ENCODE measurements at places on chromosomes 7 and 10. TPM values are rescaled to one million over a fixed set of nuclear protein-coding genes. Genes with fewer than 3 reads are reported as not detected.

TMEM236 gene
- total RNA-seq = 0.24 TPM

DNA sequence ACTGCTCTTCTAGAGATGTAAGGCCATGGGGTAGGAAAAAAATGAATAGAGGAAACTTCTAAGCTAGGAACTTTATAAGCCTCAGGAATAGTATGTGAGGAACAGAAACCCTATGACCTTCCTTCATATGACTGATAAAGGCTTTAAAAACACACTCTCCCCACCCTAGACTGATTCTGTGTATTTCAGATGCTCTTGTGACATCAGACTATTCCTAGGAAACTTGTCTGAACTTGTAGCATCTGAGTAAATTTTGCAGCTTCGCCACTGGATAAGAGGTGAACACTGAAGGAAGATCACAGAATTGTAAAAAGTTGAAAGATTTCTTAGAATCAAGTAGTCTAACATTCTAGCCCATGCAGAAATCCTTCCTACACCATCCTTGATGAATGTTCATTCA, 31.0 kb upstream of the CBLL1 start:
- H3K27ac ChIP-seq = no peak overlapping the region
- no peaks in the 10 kb centered on the region for H3K4me1 ChIP-seq
- no peaks in the 10 kb centered on the region for H3K27me3 ChIP-seq
- H3K36me3 ChIP-seq = no peaks in the 10 kb centered on the region
- no peak overlapping the region for H3K4me3 ChIP-seq
- DNase-seq = no peak

DNA sequence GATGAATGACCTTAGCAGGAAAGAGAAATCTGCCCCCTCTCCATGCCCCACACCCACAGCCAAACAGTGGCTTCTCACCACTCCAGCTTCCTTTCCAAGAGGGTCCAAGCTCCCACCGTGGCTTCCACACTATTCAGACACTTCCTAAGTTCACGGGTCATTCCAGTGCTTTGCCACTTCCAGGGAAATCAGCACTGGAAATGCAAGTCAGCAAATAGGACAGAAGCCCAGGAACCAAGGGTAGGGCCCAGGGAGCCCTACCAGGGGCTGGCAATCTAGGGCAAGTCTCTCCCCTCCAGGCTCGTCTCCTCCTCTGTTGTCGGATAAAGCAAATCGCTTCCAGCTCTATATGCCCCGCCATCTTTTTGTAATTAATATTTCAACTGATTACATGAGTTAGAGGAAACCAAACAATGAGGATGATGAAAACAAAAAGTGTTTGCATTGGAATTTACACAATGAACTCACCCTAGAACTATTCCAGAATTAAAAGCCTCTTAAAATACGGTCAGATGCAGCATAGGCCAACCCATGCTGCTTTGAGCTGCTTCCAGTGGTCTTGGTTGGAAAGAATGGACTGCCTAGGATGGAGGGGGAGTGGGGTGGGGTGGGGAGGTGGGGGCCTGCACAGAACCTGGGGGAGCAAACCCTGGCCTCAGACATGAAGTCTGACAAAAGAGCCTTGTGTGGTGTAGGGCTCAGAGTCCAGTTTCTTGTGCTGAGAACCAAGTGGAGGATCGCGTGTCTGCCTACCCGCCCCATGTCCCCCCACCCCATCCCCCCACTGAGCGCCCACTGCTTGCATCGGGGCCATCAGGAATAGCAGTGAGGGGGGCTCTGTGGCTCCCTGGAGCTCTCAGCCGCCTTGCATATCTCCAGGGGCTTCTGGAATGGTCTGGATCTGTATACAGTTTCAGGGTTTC, 74.6 kb upstream of the CPXM2 start:
- no peak for DNase-seq
- H3K4me1 ChIP-seq = no peaks in the 10 kb centered on the region
- no peak overlapping the region for H3K4me3 ChIP-seq

WIPF3 gene
- 0.14 TPM for total RNA-seq

STEAP2 gene
- 3.4 TPM for total RNA-seq

LIPK gene
- 0.33 TPM for total RNA-seq

- no peak overlapping the region for H3K4me3 ChIP-seq
- no peak for DNase-seq
- H3K4me1 ChIP-seq = no peaks in the 10 kb centered on the region
- no peak overlapping the region for H3K27ac ChIP-seq
Measured at GRCh38 chr7:87127019-87127418, 25.2 kb upstream of the DMTF1 start.

DNA sequence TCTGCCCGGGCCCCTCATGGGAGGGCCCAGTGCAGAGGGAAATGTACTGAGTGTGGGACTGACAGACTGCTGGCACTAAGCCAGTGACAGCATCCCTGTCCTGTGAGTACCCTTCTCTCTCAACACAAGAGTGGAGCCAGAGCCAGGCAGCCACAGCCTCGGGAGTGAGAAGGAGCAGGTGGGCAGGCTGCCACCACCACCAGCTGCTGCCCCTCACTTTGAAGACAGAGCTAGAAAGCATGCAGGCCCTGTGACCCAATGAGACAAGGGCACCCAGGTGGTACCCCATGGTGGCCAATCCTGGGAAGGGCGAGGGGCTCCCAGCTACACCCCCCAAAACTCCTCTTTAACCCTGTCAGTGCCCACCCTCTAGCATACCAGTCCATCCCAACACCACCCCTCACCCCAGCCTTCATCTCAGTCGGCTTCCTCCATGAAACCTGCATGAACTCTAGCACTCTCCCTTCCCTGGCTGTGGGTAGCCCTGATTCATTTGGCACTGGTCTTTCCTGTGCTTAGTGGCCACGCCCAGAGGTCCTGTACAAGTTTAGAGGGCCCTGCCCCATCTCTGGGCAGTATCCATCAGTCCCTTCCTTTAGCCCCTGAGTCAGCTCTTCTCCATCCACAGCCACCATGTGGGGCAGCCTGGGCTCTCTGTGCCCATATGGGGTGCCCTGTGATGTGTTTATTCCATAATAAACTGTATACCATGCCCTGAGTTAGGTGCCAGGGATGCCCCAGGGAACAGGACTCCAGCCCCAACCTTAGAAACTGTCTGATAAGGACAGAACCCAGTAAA, 207.0 kb upstream of the ZMIZ1 start:
- no peak overlapping the region for H3K27ac ChIP-seq
- no peak for DNase-seq
- H3K27me3 ChIP-seq = peaks cover 6% of the 10 kb centered on the region
- no peaks in the 10 kb centered on the region for H3K36me3 ChIP-seq

DNA sequence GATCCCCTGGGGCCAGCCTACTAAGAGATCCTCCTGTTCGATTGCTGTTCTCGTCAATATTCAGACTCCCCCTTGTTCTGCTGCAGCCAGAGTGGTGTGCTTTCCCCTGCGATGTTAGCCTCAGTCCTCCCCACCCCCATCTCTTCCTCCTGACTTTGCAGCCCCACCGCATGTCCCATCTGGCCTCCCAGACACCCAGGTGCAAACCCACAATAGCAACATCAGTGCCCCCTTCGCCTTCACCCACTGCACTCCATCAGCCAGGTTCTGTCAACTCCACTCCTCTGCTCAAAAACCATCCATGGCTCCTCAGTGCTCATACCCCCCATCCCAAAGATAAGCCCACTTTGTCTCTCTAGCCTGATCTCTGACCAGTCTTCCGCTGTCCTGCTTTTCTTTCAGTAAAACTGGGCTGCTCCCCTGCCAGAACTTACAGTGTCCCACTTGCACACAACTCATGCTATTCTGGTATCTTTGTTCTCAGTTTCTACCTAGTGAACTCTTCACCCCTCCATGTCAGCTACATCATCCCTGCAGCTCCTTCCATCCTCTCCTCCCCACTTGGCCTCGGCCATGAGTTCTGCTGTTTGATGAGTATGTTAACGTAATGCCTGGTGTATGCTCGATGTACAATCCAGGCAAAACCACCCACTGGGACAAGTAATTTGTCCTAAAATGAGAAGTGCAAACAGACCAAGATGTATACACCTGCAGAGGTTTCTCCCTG, 26.6 kb downstream of the COL13A1 start:
- DNase-seq = peak; percentile 77
- H3K27ac ChIP-seq = peak overlapping the region; percentile 43
- no peak overlapping the region for H3K4me3 ChIP-seq
- H3K36me3 ChIP-seq = no peaks in the 10 kb centered on the region
- H3K4me1 ChIP-seq = peaks cover 61% of the 10 kb centered on the region
- no peaks in the 10 kb centered on the region for H3K27me3 ChIP-seq

ITGB1 gene
- total RNA-seq = 102 TPM

CYP2E1 gene
- 3.4 TPM for total RNA-seq

- H3K4me3 ChIP-seq = no peak overlapping the region
- no peaks in the 10 kb centered on the region for H3K27me3 ChIP-seq
- H3K27ac ChIP-seq = no peak overlapping the region
- no peak for DNase-seq
Measured at GRCh38 chr10:131771634-131772358, 129.0 kb upstream of the PPP2R2D start.

DNA sequence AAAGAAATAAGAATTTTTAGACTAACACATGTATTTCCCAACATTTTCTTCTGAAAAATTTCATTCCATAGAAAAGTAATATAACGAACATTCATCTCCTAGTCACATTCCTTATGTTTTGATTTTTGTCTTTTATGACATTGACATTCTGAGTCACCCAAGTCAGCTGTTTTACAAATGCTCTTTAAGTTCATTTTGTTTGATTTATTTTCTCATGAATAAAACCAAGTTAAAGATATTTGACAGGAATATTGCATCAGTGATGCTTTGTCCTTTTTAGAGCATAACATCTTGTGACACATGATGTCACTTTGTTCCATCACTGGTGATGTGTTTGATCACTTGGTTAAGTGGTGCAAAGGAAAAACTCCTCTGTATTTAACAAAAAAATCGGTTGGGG, 48.4 kb downstream of the HGF start:
- H3K27ac ChIP-seq = no peak overlapping the region
- H3K27me3 ChIP-seq = no peaks in the 10 kb centered on the region
- no peak overlapping the region for H3K4me3 ChIP-seq

DNA sequence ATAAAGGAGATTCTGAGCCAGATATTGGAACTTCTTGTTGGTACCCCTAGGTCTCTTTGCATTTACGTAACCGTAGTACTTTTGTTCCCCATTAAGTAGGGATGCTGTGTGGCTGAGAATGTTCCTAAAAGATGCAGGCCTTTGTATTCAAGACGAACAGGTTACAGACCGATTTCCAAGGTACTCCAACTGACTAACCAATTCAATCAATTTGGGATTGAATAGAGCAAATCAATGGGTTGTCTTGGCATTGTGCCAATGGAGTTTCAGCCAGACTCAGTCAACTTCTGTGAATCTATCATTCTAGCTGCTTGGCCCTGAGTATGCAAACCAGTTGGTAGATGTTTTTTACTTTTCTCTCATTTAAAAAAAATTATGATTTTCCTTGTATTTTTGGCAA, 347.3 kb upstream of the NPVF start:
- no peak overlapping the region for H3K4me3 ChIP-seq
- H3K4me1 ChIP-seq = no peaks in the 10 kb centered on the region
- H3K36me3 ChIP-seq = no peaks in the 10 kb centered on the region
- no peaks in the 10 kb centered on the region for H3K27me3 ChIP-seq
- no peak overlapping the region for H3K27ac ChIP-seq

DNA sequence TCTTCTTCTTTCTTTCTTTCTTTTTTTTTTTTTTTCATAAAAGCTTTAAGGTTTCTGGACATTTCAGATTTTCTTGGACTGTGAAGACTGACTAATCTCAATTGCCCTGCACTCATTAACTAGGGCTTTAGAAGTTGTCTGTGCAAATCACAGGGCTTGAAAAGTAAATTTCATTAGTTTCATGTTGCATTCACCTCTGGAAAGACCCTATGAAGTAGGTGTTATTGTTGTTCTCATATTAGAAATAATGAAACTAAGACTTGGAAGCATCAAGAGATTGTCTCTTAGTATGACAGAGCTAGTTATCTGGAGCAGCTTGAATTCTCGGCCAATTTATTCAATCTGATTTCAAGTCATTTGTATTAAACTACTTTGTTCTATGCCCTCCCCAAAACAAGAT, 28.2 kb upstream of the SEMA3D start:
- DNase-seq = no peak
- no peaks in the 10 kb centered on the region for H3K36me3 ChIP-seq
- H3K27me3 ChIP-seq = no peaks in the 10 kb centered on the region
- no peak overlapping the region for H3K27ac ChIP-seq
- H3K4me3 ChIP-seq = no peak overlapping the region
- no peaks in the 10 kb centered on the region for H3K4me1 ChIP-seq

GRCh38 chr7:115971506-115971905, 59.1 kb downstream of the TFEC start:
- H3K36me3 ChIP-seq = no peaks in the 10 kb centered on the region
- no peak for DNase-seq
- H3K27ac ChIP-seq = no peak overlapping the region
- H3K4me1 ChIP-seq = no peaks in the 10 kb centered on the region

- DNase-seq = no peak
- H3K4me3 ChIP-seq = no peak overlapping the region
- no peaks in the 10 kb centered on the region for H3K36me3 ChIP-seq
- no peaks in the 10 kb centered on the region for H3K4me1 ChIP-seq
- peak overlapping the region; percentile 84 for H3K27ac ChIP-seq
Measured at GRCh38 chr7:7772397-7772821, 54.0 kb upstream of the RPA3 start.

NRG3 gene
- not detected for total RNA-seq

TAS2R41 gene
- 0.24 TPM for total RNA-seq

GRCh38 chr7:135260470-135260869, 26.8 kb downstream of the STRA8 start:
- H3K27me3 ChIP-seq = no peaks in the 10 kb centered on the region
- no peaks in the 10 kb centered on the region for H3K36me3 ChIP-seq
- H3K4me3 ChIP-seq = no peak overlapping the region
- H3K4me1 ChIP-seq = no peaks in the 10 kb centered on the region

DNA sequence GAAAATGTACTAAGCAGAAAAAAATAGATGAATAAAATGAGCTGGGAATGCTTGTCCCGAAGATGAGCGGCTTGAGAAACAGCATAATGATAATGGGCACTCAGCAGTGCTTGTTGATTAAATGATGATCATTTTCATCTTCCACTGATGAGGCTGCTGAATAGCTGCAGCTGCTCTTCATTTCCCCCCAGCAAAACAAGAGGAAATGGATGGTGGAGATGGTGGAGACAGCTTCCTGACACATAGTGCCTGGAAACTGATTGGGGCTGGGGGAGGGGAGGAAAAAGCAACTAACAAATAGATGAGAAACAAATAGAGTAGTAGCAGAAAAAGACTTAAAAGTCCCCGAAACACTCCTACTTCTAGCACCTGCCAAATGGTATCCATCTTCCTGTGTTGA, 41.4 kb downstream of the MRC1 start:
- H3K27me3 ChIP-seq = no peaks in the 10 kb centered on the region
- H3K27ac ChIP-seq = no peak overlapping the region
- peaks cover 14% of the 10 kb centered on the region for H3K4me1 ChIP-seq
- no peaks in the 10 kb centered on the region for H3K36me3 ChIP-seq

- DNase-seq = no peak
- no peak overlapping the region for H3K27ac ChIP-seq
- H3K4me1 ChIP-seq = peaks cover 11% of the 10 kb centered on the region
- H3K36me3 ChIP-seq = no peaks in the 10 kb centered on the region
- H3K4me3 ChIP-seq = peak overlapping the region; percentile 78
Measured at GRCh38 chr10:62268027-62268398, 631 bp downstream of the RTKN2 start.

ZNF365 gene
- total RNA-seq = 0.19 TPM

- H3K27me3 ChIP-seq = no peaks in the 10 kb centered on the region
- H3K4me1 ChIP-seq = no peaks in the 10 kb centered on the region
- no peak overlapping the region for H3K27ac ChIP-seq
- DNase-seq = no peak
- no peaks in the 10 kb centered on the region for H3K36me3 ChIP-seq
Measured at GRCh38 chr10:44891721-44892120, 19.4 kb upstream of the TMEM72 start.

- DNase-seq = no peak
- no peak overlapping the region for H3K27ac ChIP-seq
- no peaks in the 10 kb centered on the region for H3K4me1 ChIP-seq
- H3K27me3 ChIP-seq = no peaks in the 10 kb centered on the region
Measured at GRCh38 chr7:96415293-96415940, 93.5 kb upstream of the SLC25A13 start.
